ENCODE measurements at places on chromosomes 1 and 21.

GRCh38 chr1:45393718-45394302 is 53.6 kb upstream of the MUTYH start:
- DNase-seq: no peak

DNA sequence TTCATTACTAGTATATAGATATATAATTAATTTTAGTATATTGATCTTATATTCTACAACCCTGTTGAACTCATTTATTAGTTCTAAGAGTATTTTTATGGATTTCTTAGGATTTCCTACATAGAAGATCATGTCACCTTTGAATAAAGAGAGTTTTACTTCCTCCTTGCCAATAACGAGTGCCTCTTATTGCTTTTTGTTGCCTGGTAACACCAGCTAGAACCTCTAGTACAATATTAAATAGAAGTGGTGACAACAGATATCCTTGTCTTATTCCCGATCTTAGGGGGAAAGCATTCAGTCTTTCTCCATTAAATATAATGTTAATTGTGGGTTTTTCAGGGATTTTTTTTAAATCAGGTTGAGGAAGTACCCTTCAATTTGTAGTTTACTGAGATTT is 40.8 kb downstream of the WNT2B start:
- DNase-seq: no peak

DNA sequence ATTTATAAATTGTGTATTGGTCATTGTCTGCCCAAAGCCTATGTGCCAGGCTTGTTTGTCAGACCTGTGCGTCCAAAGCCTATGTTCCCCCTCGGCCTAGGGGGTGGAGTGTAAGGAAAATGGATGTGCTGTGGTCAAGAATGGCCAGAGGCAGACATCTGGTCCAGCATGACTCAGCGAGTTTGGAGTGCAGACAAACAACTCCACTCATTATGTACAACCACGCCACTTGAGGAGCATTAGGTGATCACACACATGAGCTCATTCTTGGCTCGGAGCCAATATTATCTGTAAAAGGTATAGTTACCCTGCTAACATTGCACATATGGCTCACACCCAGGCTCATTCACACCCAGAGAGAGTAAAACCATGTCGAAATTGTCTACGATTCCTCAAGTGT is 1047.6 kb upstream of the ADGRL4 start:
- no peak for DNase-seq

- DNase-seq: no peak
These were observed 17.1 kb downstream of the ADORA1 start for GRCh38 chr1:203144661-203145060.

- DNase-seq: no peak
These were observed 24.7 kb downstream of the CYP2J2 start for GRCh38 chr1:59901770-59902388.

- no peak for DNase-seq
These were observed 164.3 kb downstream of the GRIK1 start for GRCh38 chr21:29775462-29775861.

GRCh38 chr1:75058424-75058823 is 75.8 kb upstream of the LHX8 start:
- no peak for DNase-seq

DNA sequence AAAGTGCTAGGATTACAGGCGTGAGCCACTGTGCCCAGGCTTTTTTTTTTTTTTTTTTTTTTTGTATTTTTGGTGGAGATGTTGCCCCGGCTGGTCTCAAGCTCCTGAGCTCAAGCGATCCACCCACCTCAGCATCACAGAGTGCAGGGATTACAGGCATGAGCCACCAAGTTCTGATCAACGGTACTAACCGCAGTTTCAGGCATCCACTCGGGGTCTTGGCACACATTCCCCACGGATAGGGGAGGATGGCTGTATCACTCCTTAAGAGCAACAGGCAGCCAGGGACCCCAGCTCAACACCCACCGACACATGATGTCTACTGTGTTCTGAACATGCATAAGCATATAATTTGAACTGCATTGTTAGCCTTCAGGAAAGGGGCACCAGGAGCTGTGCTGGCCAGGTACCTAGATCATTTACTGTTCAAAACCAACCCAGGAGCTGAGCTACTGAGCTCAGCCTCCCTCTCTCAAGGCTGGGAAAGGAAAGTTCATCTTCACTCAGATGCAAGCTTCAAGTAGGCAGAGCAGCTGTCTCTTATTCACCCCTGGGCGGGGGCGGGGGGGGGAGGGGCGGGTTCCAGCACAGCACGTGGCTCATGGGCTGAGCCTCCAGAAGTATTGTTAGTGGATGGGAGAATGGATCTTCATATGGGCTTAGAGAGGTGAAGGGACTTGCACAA is 24.7 kb downstream of the CAPZB start:
- DNase-seq: no peak

- DNase-seq: no peak
These were observed 660 bp downstream of the PGBD5 start for GRCh38 chr1:230425252-230426091.

- no peak for DNase-seq
These were observed 27.7 kb upstream of the LRRC7 start for GRCh38 chr1:69540052-69540451.

GRCh38 chr1:186768906-186769305 is 59.8 kb upstream of the PLA2G4A start:
- DNase-seq: no peak

DNA sequence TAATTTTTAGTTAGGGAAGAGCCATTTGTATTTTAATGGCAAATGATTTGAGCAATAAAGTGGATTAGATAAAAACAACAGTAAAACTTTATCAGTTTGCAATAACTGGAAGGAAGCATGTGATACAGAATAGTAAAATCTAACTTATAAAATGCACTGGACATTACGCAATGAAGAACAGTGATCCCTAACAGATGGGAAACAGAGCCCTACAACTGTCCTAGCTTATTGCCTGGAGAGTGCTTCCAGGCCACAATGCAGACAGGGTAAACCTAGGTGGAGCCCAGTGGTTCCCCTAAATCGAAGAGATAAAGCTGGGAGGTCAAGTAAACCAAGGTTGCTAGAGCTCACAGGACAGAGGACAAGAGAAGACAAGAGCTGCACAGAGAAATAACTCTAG is 7.0 kb downstream of the OMA1 start:
- no peak for DNase-seq

All from stimulated activated CD4-positive, alpha-beta T cell treated with anti-CD3 and anti-CD28 coated beads, Interleukin-15, amount 100 ng/mL, for 48 hours (primary cell).